ENCODE measurements at places on chromosomes 5 and 9.
A peak's percentile ranks its signal among the peaks of the same experiment; 100 is the strongest.

DNA sequence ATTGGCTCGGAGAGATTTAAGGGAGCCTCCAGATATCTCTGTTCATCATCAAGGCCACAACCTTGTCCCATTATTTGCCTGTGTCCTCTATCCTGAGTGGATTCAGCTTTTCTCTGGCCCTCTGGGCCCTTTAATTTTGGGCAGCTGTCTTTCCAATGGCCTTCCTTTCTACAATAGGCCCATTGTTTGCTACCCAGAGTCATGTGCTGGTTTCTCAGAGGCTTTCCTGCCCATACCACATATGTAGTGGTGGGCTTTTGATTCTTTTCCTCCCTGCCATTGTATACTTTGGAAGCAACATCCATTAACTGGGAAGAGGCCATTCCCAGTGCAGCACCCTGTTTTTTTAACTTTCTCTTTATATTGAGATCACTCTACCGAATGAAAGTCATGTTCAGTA, 233.9 kb upstream of the SGCD start:
- no peak for DNase-seq

GRCh38 chr5:50667653-50668595, 1.5 kb downstream of the PARP8 start:
- peak; percentile 76 for DNase-seq

- DNase-seq = no peak
These were observed 22.6 kb upstream of the LMX1B start for GRCh38 chr9:126591083-126591482.

GRCh38 chr5:105917189-105917588, 1753.5 kb downstream of the EFNA5 start:
- DNase-seq = no peak

DNA sequence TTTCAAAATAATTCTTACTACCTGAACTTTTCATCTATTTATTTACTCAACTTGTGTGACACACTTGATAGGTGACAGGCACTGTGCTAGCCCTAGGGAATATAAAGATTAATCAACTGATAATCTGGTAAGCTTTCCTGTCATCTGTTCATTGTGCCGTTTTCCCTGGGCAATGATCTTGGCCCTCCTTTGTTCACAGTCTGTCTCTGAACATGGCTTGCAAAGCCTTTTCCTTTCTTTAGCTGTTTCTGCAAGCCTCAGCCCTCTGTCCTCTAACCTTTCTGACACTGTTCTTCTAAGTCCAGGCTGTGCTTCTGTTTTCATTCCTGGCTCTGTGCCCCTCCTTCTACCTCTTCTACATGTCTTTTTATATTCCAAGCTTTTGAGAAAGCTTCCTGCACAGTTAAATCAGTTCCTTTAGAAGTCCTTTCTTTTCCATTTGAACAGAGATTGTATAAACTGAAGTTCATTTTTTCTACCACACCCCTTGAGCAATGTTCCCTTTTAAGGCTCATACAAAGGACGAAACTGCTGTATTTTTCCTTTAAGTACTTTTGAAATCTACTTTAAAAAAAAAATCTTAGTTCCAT, 803.0 kb upstream of the ZNF608 start:
- no peak for DNase-seq

- peak; percentile 83 for DNase-seq
These were observed 41.3 kb downstream of the PFDN1 start for GRCh38 chr5:140261403-140262171.

DNA sequence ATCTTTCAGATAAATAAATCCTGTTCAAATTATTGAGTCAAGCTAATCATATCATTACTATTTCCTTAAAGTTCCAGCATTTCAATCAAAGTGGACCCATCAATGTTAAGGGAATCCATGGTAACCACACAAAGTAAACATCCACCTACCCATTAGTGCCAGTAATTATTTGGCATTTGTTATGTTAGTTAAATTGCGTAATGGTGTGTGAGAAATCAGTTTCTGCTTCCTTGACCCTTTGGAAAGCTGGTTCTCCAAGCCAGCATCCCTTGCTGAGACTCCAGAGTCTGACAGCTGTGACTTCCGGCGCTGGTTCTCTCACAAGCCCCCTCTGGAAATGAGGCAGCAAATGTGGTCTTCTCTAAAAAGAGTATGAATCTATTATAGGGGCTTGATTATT, 308.6 kb upstream of the EFNA5 start:
- no peak for DNase-seq
